Stomach (tissue), 19 donors: ENCODE measurements at places on chromosomes 3 and 15.

- DNase-seq, result no peak
Measured at GRCh38 chr3:69892706-69893105, 106.8 kb upstream of the SAMMSON start.

GRCh38 chr15:90957791-90958190 is 3.1 kb downstream of the RCCD1 start:
- no peak for DNase-seq

- DNase-seq, result no peak
Measured at GRCh38 chr15:59993041-59993750, 10.9 kb upstream of the FOXB1 start.

DNA sequence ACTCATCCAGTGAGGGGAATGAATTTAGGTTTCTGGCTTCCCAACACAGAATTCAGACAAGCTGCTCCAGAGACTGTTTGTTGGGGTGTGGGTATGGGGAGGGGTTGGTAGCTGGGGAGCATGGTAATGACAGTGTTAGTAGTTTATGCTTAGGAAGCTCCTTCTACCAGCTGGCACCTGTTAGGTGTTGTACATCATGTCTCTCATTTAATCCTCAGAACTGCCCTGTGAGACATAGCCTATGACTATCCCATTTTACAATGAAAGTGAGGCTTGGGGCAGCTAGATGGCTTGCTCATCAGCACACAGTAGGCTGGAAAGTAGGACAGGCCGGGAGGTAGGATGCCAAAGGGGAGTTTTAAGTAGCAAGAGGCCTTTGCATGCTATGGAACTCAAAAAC is 2.5 kb downstream of the EIF4E3 start:
- no peak for DNase-seq

GRCh38 chr15:87947560-87947959 is 309.0 kb downstream of the NTRK3 start:
- peak; percentile 44 for DNase-seq

GRCh38 chr3:186247821-186248814 is 113.9 kb downstream of the DGKG start:
- no peak for DNase-seq

- DNase-seq, result no peak
Measured at GRCh38 chr15:73114064-73114463, 61.8 kb downstream of the NEO1 start.

- no peak for DNase-seq
Measured at GRCh38 chr3:126340596-126340942, 16.6 kb downstream of the KLF15 start.

DNA sequence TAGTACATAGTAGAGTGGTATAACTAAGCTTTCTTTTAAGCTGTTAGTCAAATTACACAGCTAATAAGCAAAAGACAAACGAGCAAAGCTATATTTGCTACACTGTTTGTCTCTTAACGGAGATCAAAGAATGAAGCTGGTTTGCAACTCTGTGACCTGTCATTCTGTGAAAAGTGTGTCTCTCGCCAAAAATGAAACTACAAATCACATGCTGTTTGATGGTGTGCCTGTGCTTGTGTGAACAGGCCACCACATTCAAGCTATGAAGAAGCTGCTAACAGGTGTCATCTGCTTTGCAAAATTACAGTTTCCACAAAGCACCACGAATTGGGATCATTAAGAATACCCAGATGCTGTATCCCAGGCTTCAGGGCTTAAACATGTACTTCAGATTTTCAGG is 667.8 kb upstream of the NAALADL2 start:
- no peak for DNase-seq

DNA sequence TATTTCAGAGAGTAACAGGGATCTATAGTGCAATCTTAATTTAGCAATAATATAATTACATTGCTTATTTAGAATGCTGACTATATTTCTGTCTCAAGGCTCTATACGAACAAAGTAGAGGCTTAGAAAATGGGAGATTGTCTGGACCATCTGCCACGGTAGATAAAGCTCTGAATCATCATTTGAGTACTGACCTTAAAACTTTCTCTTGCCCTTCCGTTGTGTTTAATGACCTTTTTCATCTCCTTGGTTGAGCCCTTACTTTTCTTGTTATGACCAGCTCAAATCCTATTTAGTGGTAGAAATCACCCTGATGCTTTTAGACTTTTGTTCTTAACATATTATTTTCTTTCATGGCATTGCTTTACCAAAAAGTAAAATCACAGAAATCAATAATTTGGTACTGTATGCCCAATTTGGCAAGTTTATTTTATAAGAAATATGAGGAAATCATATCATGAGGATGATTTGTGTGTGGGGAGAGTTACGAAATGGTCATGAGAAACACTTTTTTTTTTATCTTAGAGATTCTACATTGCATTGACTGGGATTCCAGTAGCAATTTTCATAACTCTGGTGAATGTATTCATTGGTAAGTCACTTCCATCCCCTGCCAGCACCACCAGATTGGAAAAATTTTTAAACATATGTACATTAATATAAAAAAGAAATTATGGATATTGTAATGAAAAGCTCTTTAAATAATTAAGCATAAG is 11.0 kb downstream of the NDUFB5 start:
- DNase-seq, result no peak

- no peak for DNase-seq
Measured at GRCh38 chr15:62439543-62440016, 274.5 kb upstream of the C2CD4B start.

DNA sequence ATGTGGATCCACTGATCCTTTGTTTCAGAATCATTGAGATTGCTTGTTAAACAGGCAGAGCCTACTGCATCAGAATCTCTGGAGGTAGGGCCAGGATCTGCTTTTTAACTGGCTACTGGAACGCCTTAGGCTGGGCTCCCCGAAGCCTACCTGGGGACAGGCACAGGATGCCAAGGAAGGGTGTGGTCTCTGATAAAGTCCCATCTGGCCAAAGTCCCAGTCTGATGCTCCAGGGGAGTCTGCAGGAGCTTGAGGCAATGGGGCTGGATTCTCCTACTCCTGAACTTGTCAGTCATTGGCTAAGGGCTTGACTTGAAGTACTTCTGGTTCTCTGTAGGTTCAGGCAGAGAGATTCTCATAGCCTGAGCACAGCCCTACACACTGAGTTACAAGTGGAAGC is 22.4 kb upstream of the CCK start:
- no peak for DNase-seq

GRCh38 chr3:156233876-156234275 is 113.5 kb downstream of the KCNAB1 start:
- no peak for DNase-seq

GRCh38 chr3:22371036-22371435 is 620.0 kb upstream of the ZNF385D start:
- no peak for DNase-seq

DNA sequence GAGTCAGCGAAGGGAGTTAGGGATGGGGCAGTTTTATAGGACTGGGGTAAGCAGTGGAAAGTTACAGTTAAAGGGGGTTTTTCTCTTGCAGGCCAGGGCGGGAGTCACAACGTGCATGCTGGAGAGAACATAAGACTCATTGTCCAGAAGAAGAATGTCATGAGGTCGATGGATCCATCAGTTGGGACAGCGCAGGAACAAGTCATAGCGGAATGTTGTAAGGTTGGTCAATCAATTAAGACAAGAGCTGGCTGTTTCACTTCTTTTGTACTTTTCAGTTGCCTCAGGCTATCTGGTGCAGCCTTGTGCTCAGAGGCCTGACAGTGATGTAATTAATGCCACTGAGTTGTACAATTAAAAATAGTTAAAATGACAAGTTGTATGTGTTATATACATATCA is 165.6 kb downstream of the OCA2 start:
- DNase-seq, result no peak

DNA sequence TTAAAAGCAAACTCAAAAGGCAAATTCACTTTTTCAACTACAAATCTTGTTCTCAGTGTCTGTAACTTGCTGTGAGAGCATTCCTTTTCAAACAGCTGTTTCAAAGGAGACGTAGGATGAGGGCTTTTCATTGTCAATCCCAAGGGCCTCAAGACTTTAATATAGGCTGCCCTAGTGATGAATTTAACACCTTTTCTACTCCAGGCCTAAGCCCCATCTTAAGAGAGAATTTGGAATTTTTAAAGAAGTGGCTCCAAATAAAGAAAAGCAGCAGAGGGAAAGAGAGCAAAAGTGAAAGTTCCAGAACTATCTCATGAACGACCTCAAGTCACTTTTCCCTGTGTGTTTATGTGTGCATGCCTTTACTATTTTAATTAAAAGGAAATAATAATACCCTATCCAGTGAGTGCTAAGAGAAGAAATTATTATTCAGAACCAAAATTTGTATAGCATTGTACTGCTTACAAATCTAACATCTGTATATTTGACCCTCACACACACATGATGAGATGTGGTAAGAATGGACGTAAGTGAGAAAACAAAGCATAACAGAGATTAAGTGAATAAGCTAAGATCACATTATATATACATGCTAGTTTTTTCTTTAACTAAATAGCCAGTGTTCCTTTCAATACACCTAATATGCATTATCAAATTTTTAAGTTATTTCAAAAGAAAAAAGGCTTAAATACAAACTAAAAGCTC is 196.4 kb downstream of the VGLL3 start:
- no peak for DNase-seq

- no peak for DNase-seq
Measured at GRCh38 chr3:77590191-77590590, 550.3 kb downstream of the ROBO2 start.

- DNase-seq, result no peak
Measured at GRCh38 chr3:89795506-89795905, 688.1 kb downstream of the EPHA3 start.

GRCh38 chr3:177611752-177612334 is 414.6 kb upstream of the TBL1XR1 start:
- no peak for DNase-seq

DNA sequence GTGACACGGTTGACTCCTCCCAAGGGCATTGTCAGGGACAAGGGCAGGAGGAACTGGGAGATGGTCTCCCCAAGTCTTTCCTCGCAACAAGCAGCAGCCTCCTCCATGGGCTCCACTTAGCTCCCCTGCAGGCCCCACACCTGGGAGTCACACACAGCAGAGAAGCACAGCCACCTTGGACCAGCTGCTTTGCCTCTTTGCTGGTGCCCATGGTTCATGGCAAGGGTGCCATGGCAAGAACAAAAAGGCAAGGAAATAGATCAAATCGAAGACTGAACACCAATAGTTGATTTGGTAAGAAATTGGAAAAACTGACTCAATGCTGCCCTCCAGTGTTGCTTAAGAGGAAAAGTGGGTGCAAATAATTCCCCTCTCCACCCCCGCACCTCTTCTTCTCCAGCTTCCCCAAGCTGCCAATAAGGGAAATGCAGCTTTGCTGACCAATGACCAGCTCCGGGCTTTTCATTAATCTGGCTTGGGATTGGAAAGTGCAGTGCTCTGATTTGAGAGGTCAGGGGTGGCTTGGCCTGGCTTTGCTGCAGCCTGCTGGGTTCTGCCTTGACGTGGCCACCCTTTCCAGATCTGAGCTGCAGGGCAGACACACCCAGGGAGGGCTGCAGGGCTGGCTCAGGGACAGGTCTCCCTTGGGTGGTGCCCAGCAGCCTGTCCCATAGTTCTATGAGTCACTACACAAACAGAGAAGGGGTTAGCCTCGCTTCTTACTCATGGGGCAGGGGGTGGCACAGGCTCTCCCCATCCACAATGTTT is 162.0 kb downstream of the KLF13 start:
- DNase-seq, result peak; percentile 92

- DNase-seq, result no peak
Measured at GRCh38 chr15:44706401-44706800, 4.7 kb downstream of the PATL2 start.

- DNase-seq, result no peak
Measured at GRCh38 chr15:78842519-78842918, 30.2 kb upstream of the MORF4L1 start.

GRCh38 chr3:67082533-67083024 is 84.5 kb downstream of the KBTBD8 start:
- DNase-seq, result no peak

DNA sequence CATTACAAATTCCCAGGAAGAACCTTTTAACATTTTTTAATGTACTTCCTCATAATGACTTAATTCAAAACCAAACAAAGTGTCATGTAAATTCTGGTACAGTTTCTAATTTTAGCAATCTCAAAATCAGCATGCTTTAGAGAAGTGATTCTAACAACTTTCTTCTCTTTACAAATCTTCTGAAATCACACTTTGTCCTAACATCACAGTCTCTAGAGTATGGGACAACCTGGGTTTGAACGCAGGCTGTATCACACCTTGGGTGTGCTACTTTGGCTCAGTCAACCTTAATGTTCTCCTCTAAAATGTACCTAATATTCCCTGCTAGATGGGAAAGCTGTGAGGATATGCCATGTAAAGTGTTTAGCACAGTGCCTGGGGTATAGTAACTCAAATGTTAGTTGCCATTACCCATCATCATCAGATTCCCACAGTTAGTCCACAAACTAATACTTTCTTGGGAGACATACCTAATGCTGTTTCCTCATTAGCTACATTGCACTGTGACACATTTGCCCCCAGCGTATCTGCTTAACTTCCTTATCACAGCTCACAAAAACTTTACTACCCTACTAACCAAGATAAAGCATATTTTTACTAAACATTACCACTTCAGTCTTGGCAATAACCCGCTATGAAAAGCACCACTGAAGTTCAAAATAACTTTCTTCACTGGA is 3.1 kb downstream of the TSPAN3 start:
- DNase-seq, result no peak

- DNase-seq, result no peak
Measured at GRCh38 chr3:184842433-184842832, 30.5 kb downstream of the VPS8 start.

DNA sequence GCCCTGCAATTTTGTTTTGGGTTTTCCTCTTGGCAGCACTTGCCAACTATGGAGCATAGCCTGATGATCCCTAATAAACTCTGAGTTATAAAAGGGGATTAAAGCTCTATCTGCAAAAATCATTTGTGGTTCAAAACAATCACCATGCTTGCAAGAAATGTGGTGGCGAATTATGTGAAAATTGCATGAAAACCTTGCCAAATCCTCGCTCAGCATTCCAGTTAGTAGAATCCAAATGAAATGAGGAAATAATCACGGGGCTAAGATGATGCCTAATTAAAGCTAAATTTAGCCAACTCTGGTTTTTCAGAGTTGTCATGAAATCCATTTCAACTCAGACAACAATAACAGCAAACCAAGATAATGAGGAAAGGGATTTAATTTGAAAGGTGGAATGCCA is 73.0 kb upstream of the PROK2 start:
- DNase-seq, result no peak

GRCh38 chr15:98419173-98419780 is 229.1 kb upstream of the IGF1R start:
- DNase-seq, result no peak

DNA sequence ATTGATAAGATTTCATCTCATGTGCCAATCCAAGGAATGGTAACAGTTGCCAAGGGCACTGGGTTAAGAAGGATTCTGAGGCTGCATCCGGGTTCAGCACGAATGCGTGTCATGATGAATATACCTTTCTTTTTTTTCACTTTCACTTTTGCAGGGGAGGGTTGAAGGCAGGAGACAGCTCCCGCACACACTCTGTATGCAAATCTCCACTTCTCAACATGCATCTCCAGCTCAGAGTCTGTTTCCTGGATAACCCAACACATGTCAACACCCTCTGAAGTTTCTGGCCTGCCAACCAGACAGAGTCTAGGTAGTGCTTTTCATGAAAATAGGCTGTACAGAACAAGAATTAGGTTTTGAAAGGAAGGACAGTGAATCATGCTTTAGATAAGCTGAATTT is 21.6 kb downstream of the B4GALT4 start:
- DNase-seq, result peak; percentile 46
